T1000 (cell line): ENCODE measurements at places on chromosomes 6 and 20.
A peak's percentile ranks its signal among the peaks of the same experiment; 100 is the strongest.

GRCh38 chr20:3398681-3399252 lies 8.7 kb downstream of the DNAAF9 start:
- DNase-seq: no peak

- DNase-seq: no peak
Measured at GRCh38 chr6:95489185-95489863, 88.0 kb upstream of the MANEA start.

- no peak for DNase-seq
Measured at GRCh38 chr6:35436071-35436857, 15.9 kb upstream of the FANCE start.

GRCh38 chr20:32397567-32398084 lies 39.5 kb downstream of the ASXL1 start:
- no peak for DNase-seq

- DNase-seq: no peak
Measured at GRCh38 chr6:136921381-136921935, 643 bp upstream of the SLC35D3 start.

DNA sequence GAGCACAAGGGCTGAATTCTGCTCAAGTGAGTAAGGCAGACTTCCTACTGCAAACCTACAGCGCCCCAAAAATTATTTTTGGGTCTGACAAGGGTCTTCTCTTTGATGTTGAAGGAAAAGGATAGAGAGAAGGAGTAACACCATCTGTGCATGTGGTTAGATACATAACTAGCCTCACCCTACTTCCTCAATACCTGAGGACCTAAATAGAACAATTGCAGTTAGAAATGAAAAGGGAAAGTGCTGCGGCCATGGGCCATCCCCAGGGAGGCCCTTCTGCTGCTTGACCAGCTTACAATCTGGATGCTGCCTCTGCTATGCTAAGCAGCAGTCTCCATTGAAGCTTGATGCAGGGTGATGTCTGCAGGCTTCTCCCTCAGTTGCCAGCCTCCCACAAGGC lies 63.2 kb upstream of the ARMH2 start:
- no peak for DNase-seq

GRCh38 chr6:46538800-46539480 lies 47.7 kb upstream of the RCAN2 start:
- DNase-seq: no peak

DNA sequence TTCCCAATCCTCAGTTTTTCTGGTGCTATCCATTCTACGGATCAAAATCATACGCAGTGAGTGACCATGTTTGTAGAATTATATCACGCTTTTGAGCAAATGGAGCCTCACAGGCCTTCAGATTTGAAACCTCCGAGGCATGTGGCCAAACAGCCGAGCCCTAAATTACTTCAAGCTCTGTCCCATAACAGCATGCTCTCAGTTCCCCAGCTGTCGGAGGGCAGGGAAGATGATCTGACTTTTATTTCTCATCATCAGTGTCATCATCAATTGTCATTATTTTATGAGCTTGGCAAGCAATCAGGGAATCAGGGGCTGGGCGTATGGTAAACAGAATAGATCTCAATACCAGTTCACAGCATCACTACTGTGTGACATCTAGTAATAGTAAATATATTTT lies 73.2 kb downstream of the PSMG4 start:
- no peak for DNase-seq

DNA sequence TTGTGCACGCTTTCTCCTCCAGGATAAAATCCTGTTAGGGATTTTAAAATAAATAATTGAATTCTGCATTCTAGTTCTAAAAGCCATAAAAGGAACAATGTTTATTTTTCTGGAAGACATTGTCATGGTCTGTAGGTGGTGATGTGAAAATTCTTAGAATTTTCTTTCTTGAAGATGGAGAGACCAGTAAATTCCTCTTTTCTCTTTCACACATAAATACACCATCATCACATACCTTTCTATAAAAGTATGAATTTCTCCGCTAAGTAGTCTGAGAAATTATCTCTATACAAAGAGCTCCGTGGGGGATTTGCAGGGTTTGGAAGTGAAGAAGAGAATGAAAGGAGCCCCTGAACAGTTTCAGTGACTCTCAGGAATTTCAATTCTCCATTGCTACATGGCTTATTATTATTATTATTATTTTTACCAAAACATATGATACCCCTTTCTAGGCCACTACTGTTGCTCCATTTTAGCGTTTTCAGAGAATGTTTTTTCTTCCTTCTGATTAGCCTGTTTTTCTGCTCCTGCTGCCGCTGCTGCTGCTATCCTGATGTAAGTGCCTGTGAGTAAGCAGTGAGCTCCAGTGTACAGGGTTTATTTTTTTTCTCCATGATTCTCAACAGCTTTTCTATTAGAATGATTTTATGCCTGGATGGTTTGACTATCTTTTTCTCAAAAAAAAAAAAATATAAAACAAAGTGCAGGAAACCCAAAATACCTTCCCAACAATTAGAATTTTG lies 145.8 kb downstream of the SAMD5 start:
- no peak for DNase-seq

GRCh38 chr6:53899512-53899911 lies 104.7 kb downstream of the LRRC1 start:
- no peak for DNase-seq

DNA sequence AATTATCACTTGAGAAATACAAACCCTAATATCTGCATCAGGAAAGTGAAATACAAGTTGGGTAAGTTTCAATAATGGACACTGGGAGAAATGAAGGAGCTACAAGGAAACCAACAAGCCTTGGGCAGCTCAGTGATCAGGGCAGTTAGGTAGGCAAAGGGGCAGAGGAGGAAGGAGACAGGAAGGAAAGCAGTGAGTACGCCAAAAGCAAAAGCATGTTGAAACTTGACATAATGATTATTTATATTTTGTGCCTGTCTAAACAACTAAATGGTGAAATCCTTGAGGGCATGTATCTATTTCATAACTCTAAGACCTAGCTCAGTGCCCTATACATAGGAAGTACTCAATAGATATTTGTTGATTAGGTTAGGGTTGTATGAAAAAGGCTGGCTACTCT lies 23.3 kb downstream of the PXT1 start:
- no peak for DNase-seq

- peak; percentile 14 for DNase-seq
Measured at GRCh38 chr6:27078734-27079357, 168.7 kb upstream of the PRSS16 start.

DNA sequence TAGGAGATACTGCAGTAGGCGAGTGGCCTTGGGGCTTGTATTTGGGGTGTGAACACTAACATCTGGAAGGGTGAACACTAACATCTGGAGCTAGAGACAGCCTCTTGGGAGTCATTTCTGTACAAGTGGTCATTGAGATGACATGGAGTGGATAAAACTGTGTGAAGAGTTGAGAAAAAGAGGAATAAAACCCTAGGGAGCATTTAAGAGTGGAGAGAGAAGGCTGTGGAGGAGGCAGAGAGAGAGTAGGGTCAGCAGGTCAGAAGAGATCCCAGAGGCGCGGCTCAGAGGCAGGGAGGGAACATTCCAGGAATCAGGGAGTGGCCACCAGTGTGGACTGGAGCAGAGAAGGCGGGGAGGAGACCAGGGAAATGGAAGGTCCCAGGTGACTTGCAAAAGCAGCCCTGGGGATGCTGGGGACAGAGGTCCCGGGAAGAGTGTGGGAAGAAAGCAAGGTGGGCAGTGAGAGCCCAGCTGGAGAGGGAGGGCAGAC lies 202.0 kb upstream of the RNF24 start:
- no peak for DNase-seq

DNA sequence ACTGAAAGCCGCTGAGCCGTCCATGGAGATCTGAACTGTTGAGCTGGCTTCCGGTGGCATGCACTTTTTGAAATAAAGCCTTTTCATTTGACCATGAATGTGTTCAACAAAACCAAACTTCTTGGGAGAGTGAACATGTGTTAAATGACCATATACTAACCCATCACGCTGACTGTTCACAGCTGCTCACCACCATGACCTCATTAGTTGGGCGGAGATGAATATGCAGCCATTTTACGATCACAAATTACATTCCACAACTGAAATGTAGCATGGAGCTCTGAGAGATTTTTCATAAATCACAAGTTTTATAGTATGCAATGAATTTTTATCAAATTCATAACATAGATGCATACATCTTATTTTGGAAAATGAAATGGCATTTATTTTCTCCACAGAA lies 4.2 kb downstream of the RAMACL start:
- DNase-seq: no peak

DNA sequence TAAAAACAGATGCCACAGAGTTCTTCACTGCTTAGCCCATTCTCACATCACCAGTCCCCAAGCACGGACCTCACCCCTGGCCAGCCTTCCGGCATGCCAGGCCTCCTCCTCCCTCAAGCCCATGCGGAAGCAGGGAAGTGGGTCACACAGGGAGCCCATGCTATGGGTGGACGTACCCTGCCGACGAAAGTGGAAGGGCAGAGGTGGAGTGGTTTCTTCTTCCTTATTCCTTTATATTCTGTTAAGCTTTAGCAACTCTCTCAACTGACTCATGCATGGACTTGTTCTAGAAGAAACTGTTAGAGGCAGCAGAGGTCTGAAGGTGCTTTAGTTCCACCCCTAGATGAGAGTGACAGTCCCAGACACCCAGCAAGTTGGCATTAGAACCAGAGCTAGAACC lies 118.6 kb downstream of the LY86 start:
- DNase-seq: no peak

GRCh38 chr20:33604991-33605370 lies 57.1 kb upstream of the C20orf144 start:
- no peak for DNase-seq

DNA sequence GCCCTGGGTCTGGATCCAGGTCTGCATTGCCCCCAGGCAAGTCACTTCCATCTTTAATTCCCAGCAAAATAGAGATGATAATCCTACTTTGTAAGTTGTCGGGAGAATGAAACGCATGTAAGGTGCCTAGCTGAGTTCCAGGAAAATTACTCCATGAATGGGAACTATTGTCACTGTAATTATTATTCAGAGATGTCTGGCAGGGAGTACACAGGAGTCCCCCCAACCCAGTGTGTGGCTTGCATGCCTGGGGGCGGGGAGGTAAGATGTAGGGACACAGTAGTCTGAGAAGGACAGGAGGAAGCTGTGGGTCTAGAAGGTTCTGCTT lies 85.4 kb downstream of the CD40 start:
- DNase-seq: no peak

DNA sequence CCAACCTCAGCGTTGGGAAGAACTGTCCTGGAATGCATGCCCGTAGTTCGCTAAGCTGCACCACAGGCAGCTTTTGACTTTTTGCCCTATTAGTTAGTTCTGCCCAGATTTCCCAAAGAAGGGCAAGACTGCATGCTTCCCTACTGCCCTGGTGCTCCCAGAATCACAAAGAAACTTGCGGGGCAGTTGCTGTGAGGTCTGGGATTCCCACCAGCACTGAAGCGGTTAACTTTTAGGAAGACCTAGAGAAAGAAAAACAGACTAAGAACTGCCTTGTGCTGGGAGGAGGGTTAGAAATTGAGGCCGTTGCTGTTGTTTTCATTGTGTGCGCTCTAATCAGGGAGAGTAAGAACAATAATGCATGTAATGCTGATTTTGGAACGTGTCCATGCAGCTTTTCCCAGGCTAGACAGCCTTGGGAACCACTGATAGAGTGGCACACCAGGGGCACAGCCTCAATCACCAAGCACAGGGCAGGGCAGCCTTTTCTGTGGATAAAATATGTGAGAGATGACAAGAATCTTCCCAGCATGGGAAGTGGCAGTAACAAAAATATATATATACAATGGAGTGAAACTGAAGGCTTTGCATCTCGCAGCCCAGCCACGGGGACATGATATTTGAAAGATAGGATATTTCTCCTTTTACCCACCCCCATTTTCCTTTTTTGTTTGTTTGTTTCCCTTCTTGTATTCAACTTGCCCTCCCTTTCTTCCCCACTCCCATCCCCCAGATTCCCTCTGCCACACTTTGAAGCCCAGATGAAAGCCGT lies 137.7 kb upstream of the HEY2 start:
- DNase-seq: no peak
